ENCODE measurements at places on chromosomes 4 and X. TPM values are rescaled to one million over a fixed set of nuclear protein-coding genes. Genes with fewer than 3 reads are reported as not detected.
A peak's percentile ranks its signal among the peaks of the same experiment; 100 is the strongest.

- DNase-seq: no peak
Observed at GRCh38 chr4:152949930-152950329, 13.8 kb downstream of the FHDC1 start.

- no peak for DNase-seq
Observed at GRCh38 chr4:104351706-104352105, 143.0 kb downstream of the CXXC4 start.

- no peak for DNase-seq
Observed at GRCh38 chr4:38141808-38142500, 181.8 kb downstream of the PTTG2 start.

DNA sequence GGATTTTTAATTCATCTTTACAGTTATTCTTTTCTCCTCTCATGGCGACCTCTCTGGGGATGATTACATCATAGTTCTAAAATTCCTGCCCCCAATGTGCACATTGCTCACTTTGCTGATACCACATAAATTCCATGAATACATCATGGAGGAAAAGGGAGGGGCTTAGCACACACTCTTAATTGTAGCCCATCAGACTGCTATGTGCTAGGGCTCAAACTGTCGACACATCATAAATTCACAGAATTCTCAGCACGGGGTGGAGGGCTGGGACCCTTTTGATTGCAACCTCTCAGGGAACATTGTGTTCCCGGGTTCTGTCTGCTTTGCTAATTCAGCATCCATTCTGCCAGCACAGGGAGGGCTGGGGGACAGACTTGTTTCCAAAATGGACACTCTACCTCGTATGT lies 592.9 kb downstream of the BCOR start:
- peak; percentile 58 for DNase-seq

GRCh38 chr4:125316401-125316790 lies 1.6 kb downstream of the FAT4 start:
- DNase-seq: peak; percentile 41

DNA sequence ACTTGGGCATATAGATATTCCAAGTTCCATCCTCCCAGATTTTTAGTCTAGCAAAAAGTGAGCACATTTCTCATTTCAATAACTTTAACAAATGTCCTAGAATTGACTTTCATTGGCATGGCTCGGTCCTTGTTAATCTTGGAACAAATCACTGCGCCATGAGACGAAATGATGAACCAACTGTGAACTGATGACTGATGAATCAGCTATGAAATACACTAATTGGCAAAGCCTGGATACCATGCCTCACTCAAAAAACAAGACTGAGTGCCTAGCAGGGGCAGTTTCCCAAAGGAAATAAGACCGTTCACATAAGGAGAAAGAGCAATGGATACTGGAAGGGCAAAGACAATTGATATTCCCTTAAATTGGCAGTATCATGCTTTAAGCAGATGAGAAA lies 248.6 kb upstream of the VEGFC start:
- no peak for DNase-seq

DNA sequence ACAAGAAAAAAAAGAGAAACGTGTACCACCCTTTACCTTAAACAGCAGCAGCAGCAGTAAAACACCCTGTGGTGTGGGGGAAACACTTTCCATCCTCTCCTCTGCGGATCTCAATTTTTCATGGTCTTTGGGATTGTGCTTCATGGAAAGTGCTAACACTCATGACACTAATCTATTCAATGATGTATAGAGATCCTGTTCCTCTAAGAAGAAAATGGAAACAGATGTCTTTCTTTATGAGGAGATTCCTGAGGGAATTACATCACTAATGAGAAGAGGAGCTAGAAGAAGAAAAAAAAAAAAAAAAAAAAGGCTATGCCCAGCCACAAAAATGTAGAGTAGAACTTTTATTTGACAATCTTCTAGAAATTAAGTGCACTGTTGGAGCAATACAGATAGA lies 62.9 kb upstream of the NDST3 start:
- DNase-seq: no peak

GRCh38 chrX:13483773-13484172 lies 85.6 kb upstream of the EGFL6 start:
- no peak for DNase-seq

- no peak for DNase-seq
Observed at GRCh38 chr4:168677063-168677462, 180.2 kb downstream of the PALLD start.

DNA sequence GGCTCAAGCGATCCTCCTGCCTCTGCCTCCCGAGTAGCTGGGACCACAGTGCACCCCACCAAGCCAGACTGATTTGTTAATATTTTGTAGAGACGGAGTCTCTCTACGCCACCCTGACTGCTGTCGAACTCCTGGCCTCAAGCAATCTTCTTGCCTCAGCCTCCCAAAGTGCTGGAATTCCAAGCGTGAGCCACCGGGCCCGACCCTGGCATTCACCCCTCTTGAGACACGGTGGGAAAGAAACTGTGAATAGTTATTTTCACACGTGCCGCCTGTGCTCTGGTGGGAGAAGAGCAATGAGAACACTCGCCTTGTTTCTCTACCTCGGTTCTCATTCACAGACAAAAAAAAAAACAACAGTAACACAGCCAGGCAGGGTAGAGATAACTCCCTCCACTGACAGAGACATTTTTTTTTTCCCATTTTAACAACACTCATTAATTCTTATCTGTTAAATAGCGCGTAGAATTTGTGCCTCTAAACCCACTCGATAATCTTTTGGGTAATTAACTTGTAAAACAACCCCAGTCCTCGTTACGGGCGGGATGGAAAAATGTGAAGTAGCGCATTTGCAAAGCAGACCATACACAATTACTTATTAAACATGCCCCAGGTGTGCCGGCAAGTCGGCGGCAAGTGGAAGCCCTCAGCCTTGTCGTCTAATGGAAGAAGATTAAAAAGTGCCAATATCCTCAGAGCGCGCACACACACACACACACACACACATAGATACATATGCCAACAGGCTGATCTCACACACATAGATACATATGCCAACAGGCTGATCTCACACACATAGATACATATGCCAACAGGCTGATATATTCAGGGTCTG lies 103.3 kb downstream of the DHRSX start:
- DNase-seq: no peak

GRCh38 chr4:5805270-5805669 lies 87.6 kb downstream of the CRMP1 start:
- DNase-seq: no peak

GRCh38 chr4:40367451-40367850 lies 32.3 kb downstream of the CHRNA9 start:
- DNase-seq: no peak

DNA sequence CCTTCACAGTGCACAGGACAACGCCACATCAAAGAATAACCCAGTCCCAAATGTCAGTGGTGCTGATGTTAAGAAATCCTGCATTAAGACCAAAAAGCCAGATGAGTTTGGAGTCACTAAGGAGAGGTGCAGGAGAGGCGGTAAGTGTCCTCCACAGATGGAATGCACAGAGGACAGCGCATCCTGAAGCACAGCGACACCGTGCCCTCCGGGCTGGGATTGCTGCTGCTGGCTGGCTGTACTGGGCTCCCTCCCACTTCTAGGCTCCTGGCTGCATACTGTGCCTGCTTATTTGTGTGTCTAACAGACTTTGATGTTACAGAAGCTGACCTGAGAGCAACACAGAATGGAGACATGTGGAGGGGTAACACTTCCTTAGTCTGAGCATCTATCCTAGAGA lies 325.6 kb upstream of the BOD1L1 start:
- DNase-seq: no peak

The FRAS1 gene
- 8.0 TPM for polyA plus RNA-seq

The INTS6L gene
- 34.4 TPM for polyA plus RNA-seq

The FGFBP1 gene
- not detected for polyA plus RNA-seq

The CLGN gene
- polyA plus RNA-seq: 18.0 TPM

The RPL39 gene
- 735 TPM for polyA plus RNA-seq

The MAGEA12 gene
- not detected for polyA plus RNA-seq
